ENCODE measurements at places on chromosomes 1 and 21.

GRCh38 chr1:46749921-46750404 lies 31.0 kb upstream of the EFCAB14 start:
- DNase-seq = no peak

- DNase-seq = no peak
Measured at GRCh38 chr1:228937351-228937750, 202.1 kb downstream of the RHOU start.

- DNase-seq = no peak
Measured at GRCh38 chr1:27005648-27006496, 6.8 kb downstream of the TENT5B start.

- DNase-seq = no peak
Measured at GRCh38 chr1:119308806-119309205, 59.8 kb upstream of the HAO2 start.
